Naive thymus-derived CD8-positive, alpha-beta T cell (primary cell): ENCODE measurements at places on chromosomes 7 and 10.

GRCh38 chr10:131726967-131727366 is 173.8 kb upstream of the PPP2R2D start:
- DNase-seq: no peak

- no peak for DNase-seq
Measured at GRCh38 chr10:21041763-21042458, 144.8 kb upstream of the NEBL start.

GRCh38 chr7:1514995-1515401 is 10.8 kb upstream of the INTS1 start:
- DNase-seq: no peak

GRCh38 chr7:150685219-150686029 is at the start of gene GIMAP2:
Gene GIMAP2 (plus strand): TSS chr7:150685706. CDS start chr7:150687060, 1,354 bp downstream.
- no peak for DNase-seq

DNA sequence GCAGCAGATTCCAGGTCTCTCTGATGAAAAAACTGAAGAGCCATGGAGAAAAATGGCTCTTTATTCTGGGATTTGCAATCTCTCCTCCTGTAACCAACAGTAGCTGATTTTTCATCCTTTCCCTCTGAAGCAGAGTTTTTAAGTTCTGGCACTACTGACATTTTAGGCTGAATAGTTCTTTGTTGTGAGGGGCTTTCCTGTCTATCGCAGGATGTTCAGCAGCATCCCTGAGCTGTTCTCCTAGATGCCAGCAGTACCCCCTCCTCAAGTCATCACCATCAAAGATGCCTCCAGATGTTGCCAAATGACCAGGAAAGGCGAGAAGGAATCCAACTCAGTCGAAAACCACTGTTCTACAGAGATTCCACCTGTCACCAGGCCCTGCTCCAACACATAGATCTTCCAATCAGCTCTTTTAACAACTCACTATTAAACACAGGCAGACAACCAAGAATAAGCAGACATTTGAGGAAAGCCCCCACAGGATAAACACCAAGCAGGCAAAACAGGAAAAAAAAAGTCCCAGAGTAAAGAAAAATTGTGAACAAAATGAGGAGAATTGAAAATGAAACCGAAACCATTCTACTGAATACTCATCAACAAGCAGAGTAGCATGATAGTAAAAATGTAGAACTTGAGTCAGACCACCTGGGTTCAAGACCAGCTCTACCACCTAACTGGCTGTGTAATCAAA is 124.8 kb downstream of the MPP7 start:
- DNase-seq: peak; percentile 30
